CD8-positive, alpha-beta memory T cell (primary cell): ENCODE measurements at places on chromosomes 5 and 9.
A peak's percentile ranks its signal among the peaks of the same experiment; 100 is the strongest.

DNA sequence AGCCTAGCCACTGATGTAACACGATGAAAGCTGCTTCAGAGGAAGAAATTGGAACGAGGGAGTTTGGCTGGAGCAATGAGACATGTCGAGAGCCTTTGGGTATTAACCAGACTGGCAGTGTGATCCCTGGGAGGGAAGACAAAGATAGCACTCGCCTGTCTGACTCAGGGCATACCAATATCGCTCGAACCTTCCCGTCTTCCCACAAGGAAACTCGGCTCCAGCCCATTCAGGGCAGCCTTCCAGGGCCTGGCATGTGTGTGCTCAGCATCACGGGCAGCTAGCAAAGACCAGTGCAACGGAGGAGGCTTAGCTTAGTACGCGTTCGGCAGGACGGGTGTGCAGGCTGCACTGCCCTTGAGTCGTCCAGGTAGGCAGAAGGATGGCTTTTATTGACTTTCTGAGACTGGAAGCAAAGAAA lies 356.9 kb upstream of the WWC1 start:
- H3K27ac ChIP-seq = no peak overlapping the region
- no peaks in the 10 kb centered on the region for H3K27me3 ChIP-seq
- no peaks in the 10 kb centered on the region for H3K36me3 ChIP-seq
- no peak overlapping the region for H3K4me3 ChIP-seq

DNA sequence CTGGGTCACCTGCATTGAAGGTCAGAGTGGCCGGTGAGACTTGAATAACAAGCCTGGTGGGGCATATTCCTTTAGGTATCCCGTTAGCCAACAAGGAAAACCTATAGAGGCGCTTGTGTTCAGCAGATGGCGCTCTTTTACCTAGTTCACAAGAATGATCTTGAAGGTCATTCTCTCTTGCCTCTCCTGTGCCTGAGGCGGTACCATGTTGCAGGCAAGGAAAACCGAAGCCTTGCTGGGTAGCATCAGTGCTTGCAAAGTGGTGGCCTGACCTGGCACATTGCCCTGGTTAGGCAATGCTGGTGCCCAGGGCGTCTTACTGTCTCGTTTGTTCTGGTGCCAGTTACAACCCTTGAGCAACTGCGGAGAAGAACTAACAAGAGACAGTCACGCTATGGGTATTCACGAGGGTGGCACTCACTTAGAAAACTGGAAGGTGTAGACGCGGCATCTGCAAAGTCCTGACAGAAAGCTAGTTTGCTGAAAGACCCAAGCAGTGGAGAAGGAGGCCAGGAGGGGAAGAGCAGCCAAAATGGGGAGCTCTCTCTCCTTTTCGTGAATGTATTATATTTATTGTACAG lies 56.7 kb downstream of the AOPEP start:
- H3K4me1 ChIP-seq = no peaks in the 10 kb centered on the region
- DNase-seq = no peak
- H3K27ac ChIP-seq = no peak overlapping the region
- no peaks in the 10 kb centered on the region for H3K36me3 ChIP-seq
- no peak overlapping the region for H3K4me3 ChIP-seq

DNA sequence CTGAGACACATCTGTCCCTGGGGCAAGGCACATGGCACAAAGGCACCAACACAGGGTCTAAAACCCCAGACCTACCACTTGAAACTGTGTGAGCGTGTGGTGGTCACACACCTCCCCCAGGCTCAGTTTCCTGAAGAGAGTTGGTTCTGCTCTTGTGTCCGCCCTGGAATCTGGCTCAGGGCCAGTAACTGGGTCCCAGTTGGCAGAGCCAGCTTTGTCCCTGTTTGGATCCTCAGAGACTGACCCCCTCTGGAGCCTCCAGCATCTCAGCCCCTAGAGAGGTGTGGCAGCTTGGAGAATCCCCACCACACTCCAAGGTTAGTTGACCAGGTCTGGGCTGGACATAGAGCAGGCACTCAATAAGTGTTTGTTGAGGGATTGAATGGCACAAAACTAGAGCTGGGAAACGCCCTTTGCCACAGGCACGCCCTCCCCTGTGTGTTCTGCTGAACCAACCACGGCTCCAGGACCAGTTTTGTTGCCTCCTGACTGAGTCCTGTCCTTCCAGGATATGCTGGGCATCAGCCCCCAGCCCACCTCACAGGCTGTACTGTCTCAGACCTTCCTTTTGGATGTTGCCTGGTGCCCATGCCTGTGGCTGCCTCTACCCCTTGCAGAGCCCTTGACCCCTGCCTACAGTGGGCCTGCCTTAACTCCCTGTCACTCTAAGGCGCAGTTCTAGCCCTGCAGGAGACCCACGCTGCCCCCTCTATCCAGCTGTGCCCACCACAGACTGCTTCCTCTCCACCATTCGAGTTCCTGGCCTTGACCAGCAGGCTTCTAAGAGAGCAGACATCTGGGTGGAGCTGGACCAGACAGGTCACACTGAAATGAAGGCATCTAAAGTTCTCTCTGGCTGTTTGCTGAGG lies 3.8 kb upstream of the PDLIM4 start:
- H3K27me3 ChIP-seq = no peaks in the 10 kb centered on the region
- DNase-seq = no peak
- H3K27ac ChIP-seq = no peak overlapping the region
- no peaks in the 10 kb centered on the region for H3K4me1 ChIP-seq

DNA sequence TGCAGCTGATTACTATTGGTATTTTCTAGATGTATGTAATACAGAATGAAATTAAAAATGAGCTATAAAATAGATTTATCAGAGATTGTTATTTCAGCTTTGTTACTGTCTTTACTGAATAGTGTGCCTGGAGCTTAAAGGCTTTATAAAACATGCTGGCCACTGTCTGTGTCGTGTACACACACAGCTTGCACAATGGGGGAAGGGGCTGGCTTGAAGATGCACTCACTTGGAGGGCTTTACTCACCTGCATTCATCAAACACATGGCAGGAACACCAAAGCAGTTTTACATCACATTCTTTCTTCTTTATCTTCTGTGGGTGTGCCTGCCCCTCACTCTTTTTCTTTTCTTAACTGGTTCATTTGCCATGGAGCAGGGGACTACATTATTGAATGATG lies 60.9 kb downstream of the TLE4 start:
- no peaks in the 10 kb centered on the region for H3K36me3 ChIP-seq
- no peak overlapping the region for H3K27ac ChIP-seq
- peaks cover 45% of the 10 kb centered on the region for H3K4me1 ChIP-seq
- H3K27me3 ChIP-seq = no peaks in the 10 kb centered on the region
- no peak overlapping the region for H3K4me3 ChIP-seq

- no peak for DNase-seq
- H3K4me1 ChIP-seq = no peaks in the 10 kb centered on the region
- no peaks in the 10 kb centered on the region for H3K36me3 ChIP-seq
- H3K4me3 ChIP-seq = no peak overlapping the region
- no peak overlapping the region for H3K27ac ChIP-seq
- peaks cover 7% of the 10 kb centered on the region for H3K27me3 ChIP-seq
These were observed 50.1 kb downstream of the DRD1 start for GRCh38 chr5:175393897-175394296.

- H3K27me3 ChIP-seq = no peaks in the 10 kb centered on the region
- H3K36me3 ChIP-seq = peaks cover 13% of the 10 kb centered on the region
- H3K27ac ChIP-seq = peak overlapping the region; percentile 84
These were observed 497 bp downstream of the NSA2 start for GRCh38 chr5:74767579-74767913.

DNA sequence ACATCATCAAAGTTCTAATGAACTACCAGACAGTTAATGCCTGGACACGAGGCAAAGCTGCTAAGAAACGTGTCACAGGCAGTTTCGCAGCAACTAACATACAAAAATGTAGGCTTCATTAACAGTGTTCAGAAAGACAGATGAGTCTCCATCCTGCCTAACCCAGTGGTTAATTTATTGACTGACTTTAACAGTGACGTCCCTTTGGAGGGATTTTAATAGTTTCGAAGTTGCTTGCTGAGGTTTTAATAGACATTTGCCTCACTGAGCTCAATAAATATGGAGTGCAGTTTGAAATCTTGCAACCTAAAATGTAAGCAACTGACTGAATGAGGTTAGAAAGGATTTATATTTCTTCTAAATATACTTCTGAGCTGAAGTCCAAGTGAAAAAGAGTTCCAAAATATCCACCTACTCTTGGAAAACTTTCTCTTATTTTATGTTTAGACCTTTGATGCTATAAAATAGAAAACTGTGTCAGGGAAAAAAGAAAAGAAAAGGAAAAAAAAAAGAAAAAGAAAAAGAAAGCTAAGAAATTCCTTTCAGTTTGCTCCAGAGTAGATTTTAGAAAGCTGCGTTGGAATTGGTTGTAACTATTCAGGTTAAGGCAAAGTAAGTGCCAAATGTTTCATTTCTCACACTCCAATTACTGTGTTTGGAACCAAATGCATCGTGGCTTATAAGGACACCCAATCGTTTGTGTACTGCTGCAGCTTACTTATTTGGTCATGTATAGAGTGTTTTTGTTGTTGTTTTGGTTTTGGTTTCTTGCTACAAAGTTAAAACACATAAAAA lies 2016.6 kb downstream of the MAT2B start:
- no peak overlapping the region for H3K27ac ChIP-seq
- H3K4me1 ChIP-seq = no peaks in the 10 kb centered on the region
- H3K4me3 ChIP-seq = no peak overlapping the region
- no peak for DNase-seq
- H3K27me3 ChIP-seq = no peaks in the 10 kb centered on the region

DNA sequence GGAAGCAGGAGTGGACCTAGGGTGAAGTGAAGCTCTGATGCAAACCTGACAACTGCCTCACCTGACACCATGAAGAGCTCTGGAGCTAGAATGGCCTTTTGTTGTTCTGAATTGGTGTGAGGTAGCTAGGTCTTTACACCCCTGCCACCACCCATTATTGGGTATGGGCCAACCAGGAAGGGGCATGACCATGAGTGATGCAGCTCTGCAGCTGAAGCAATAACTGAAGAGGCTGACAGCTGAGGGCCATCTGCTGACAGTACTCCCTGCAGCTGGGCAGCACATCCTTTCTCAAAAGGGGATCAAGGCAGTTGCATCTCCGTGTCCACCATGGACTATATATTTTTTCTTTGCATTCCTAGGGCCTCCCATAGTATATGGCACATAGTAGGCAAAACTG lies 87.0 kb upstream of the TLE1 start:
- no peak for DNase-seq
- H3K36me3 ChIP-seq = no peaks in the 10 kb centered on the region
- no peak overlapping the region for H3K27ac ChIP-seq

GRCh38 chr9:4320021-4320420 lies 20.2 kb upstream of the GLIS3 start:
- H3K4me3 ChIP-seq = no peak overlapping the region
- no peak overlapping the region for H3K27ac ChIP-seq
- no peaks in the 10 kb centered on the region for H3K36me3 ChIP-seq
- peaks cover 4% of the 10 kb centered on the region for H3K4me1 ChIP-seq

DNA sequence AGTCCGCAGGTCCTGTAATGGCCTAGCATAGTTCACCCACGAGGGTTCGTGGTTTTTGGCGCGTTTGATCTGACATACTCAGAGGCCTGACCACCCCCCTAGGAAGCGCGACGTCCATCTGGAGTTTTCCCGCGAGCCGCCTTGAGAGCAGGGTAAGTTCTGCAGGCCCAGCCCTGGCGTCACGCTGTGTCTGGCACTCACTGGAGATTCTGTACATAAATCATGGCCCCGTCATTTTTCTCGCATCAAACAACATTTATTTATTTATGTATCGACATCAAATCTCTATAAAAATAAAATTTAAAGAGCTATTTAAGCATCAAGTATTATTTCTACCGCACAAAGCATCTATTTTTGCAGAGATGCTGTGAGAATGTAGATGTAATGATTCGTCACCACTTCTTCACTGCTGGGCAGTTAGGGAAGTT lies 437 bp upstream of the TRIM41 start:
- H3K4me3 ChIP-seq = peak overlapping the region; percentile 85
- no peaks in the 10 kb centered on the region for H3K36me3 ChIP-seq
- peaks cover 54% of the 10 kb centered on the region for H3K4me1 ChIP-seq
- no peak for DNase-seq
- peak overlapping the region; percentile 91 for H3K27ac ChIP-seq
- H3K27me3 ChIP-seq = no peaks in the 10 kb centered on the region

DNA sequence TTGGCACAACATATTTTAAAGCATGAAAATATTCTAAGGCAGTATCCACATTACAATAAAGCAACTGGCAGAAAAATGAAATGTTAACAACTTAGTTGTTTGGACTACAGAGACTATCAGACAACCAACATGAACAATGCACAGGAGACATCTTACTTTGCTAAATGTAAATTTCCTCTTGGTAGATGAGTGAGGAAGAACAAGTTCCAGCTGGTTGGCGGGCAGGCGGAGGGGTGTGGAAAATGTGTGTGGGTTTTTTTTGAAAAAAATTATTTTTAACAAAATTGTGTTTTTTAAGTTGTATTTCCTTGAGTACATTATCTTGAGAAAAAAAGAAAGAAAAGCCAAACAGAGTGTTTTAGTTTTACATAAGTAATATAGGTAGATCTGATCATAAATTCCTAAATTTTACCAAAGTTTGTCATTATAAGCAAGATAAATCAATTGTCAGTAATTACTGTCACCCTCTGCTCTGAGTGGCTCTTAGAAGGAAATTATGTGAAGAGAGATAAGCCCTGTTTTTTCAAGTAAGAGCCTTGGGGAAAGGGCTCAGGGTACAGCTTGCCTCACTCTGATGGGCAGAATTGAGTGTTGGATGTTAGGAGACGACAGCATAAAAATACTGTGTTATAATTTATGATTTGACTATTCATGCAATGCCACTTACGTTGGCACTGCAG lies 42.5 kb downstream of the TMEM167A start:
- H3K36me3 ChIP-seq = no peaks in the 10 kb centered on the region
- H3K27ac ChIP-seq = no peak overlapping the region
- H3K27me3 ChIP-seq = no peaks in the 10 kb centered on the region
- no peak for DNase-seq

DNA sequence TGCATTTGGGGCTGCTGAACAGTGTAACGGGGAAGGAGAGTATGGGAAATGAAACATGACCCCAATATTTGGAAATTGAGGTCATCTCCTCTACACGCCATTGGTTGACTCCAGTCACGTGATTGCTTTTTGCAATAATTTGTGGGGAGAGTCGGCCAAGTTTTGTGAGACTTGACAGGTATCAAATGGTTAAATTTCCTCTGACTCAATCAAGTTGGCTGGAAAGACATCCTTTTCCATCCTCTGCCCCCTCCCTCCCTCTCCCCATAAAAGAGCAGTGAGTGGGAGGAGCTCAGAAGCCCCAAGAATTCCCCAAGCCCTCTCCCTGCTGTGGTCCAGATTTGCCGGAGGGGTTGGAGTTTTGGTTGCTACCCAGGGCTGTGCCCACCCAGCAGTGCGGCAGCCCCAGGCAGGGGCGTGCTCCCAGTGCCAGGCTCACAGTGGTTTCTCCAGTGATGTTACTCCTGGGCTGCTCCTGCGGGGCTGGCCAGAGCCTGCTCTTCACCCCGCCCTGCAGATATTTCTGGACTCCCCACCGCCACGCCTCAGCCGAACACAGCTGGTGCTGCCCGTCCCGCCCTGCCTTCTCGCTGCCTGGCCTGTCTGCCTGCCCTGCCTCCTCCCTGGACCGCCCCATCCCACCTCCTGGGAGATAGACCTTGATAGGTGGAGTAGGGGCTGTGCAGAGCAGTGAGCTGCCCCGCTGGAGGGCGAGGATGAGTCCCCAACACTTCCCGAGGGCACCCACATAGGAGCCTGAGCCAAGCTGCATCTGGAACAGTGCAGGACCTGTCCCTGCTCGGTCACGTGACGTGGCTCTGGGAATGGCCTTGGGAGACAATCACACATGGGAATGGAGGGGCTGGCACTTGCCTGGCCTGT lies 3.4 kb downstream of the COL5A1 start:
- no peaks in the 10 kb centered on the region for H3K27me3 ChIP-seq
- H3K36me3 ChIP-seq = no peaks in the 10 kb centered on the region
- H3K4me3 ChIP-seq = no peak overlapping the region

GRCh38 chr5:117486879-117487391 lies 912.3 kb upstream of the SEMA6A start:
- no peaks in the 10 kb centered on the region for H3K27me3 ChIP-seq
- no peak overlapping the region for H3K27ac ChIP-seq
- no peak for DNase-seq
- H3K36me3 ChIP-seq = no peaks in the 10 kb centered on the region
